Stimulated activated naive CD4-positive, alpha-beta T cell treated with Interleukin-2 at 50 U/mL for 16 hours (primary cell): ENCODE measurements at places on chromosomes 2 and 18.

GRCh38 chr2:178109813-178110212, 2.4 kb upstream of the RBM45 start:
- DNase-seq: no peak

- no peak for DNase-seq
Measured at GRCh38 chr2:7242189-7242867, 325.1 kb downstream of the RNF144A start.

- DNase-seq: no peak
Measured at GRCh38 chr2:163247156-163247846, 408.7 kb upstream of the KCNH7 start.

DNA sequence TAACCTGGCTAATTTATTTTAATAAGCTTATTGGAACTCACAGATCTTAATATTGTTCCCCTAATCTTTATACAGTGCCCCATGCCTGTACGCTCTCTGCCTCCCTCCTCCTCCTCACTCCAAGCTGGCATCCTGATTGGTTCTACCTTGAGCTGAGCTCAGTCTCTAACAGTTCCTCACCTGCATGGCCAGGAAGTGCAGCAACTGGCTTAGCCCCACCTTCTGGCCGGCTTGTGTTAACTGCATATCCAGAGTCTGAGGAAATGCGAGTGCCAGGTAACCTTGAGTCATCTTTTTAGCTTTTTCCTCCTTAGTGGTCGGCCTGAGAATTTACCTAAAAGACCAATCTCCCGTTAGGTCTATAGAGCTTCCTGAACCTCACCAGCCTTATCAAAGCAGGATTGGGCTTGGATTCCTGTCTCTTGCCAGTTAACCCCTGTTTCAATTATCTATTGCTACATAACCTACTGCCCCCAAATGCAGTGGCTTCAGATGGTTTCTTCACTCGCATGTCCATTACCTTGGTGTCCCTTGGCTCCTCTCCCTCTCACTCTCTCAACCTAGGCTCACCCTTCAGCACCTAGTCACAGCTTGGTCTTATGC, 89.5 kb upstream of the STK39 start:
- DNase-seq: peak; percentile 38

DNA sequence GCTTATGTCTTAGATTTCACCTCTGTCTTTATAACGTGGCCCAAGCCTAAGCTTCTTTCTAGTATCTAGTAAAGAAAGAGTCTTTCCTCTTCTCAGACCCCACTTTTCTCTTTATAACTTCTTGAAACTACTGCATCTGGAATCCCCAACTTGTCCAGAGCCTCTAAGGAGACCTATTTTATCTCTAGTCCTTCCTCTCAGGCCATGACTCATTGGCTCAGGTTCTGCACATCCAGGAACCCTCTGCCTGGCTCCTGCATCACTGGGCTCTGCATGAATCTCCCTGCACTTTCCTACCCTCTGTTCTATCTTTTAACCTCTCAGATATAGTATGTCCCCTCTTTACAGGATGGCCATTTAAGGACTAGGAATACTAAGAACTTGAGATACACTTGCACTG, 124.7 kb downstream of the DNAH6 start:
- no peak for DNase-seq

DNA sequence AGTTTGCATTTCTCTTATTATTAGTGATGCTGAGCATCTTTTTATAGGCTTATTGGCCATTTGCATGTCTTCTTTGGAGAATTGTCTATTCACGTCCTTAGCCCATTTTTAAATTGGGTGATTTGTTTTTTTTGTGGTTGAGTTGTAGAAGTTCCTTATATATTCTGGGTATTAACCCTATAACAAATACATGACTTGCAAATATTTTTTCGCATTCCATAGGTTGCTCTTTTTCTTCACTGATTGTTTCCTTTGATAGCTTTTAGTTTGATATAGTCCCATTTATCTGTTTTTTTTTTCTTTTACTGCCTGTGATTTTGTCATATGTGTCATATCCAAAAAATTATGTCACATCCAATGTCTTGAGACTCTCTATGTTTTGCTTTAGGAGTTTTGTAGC, 243.6 kb downstream of the GPD2 start:
- no peak for DNase-seq

- DNase-seq: no peak
Measured at GRCh38 chr2:168499500-168499899, 43.4 kb downstream of the CERS6 start.

GRCh38 chr18:21904856-21905255, 164.3 kb downstream of the MIB1 start:
- no peak for DNase-seq

DNA sequence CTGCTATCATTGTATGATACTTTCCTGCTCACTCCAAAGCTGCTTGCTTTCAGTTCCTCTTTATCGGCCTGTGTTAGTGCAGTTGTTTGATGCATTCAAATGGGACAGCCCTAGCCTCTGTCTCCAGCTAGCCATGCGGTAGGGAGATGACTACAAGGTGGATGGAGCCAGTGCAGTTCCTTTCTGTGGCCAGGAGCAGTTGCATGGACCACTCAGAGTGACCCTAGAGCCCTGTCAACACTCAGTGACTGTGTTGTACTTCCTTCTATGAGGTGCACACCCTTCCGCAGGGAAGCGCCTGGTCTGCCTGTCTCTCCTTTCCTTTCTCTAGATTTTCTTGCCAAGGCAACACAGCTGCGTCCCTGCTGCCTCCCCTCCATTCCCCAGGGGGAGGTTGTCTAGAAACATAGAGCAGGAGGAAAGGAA, 33.8 kb downstream of the KCNS3 start:
- DNase-seq: no peak

GRCh38 chr2:217870528-217871011, 132.2 kb downstream of the TNS1 start:
- DNase-seq: no peak
